ENCODE measurements at places on chromosomes 7 and 10. TPM values are rescaled to one million over a fixed set of nuclear protein-coding genes. Genes with fewer than 3 reads are reported as not detected.

NRBF2 gene
- 24.8 TPM for total RNA-seq

GRCh38 chr10:78552261-78552811 is 516.4 kb upstream of the ZMIZ1 start:
- H3K4me3 ChIP-seq = no peak overlapping the region
- H3K27me3 ChIP-seq = peaks cover 9% of the 10 kb centered on the region
- no peaks in the 10 kb centered on the region for H3K4me1 ChIP-seq

PRPS1L1 gene
- total RNA-seq = not detected

PAPOLB gene
- total RNA-seq = 0.17 TPM

DNA sequence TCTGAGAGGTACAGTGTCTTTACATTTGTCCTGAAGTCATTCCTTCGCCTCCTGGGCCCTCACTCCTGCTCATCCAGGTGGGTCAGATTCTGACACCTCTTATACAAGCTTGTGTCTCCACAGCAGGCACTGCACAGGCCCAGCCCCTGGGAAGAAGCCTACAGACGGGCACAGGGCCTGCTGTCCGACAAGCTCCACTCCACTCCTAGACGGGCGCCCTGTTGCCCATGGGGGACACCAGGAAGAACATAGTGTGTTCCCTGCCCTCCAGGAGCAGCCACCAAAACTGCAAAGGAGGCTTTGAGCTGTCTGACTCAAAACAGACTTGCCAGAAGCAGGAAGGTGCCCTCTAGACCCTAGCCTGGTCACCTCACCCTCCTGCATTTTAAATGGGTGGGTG is 45.6 kb upstream of the SLC29A3 start:
- no peak overlapping the region for H3K4me3 ChIP-seq
- no peak for DNase-seq

TRIL gene
- 4.8 TPM for total RNA-seq

DNA sequence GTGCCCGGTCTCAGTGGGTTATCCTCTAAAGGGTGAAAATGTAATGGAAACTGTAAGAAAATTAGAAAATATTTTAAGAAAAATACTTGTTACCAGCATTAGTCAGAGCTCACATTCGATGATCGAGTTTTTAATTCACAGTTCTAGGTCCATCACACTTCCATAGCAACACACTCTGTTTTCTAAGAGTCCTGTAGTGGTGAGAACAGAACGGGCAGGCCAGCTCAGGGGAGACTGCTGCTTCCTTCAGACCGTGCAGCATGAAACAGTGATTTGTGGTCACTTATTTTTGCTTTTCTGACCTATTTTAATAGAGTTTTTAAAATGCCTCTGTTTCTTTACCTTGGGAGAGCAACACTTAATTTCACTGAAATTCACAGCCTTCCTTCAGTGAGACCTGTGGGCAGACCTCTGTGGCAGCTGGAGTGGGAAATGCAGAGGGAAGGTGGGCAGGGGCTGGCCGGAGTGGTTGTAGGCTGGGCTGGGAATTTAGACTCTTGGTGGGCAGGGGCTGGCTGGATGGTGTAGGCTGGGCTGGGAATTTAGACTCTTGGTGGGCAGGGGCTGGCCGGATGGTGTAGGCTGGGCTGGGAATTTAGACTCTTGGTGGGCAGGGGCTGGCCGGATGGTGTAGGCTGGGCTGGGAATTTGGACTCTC is 1.5 kb downstream of the SUN1 start:
- peaks cover 6% of the 10 kb centered on the region for H3K36me3 ChIP-seq
- DNase-seq = no peak
- peaks cover 35% of the 10 kb centered on the region for H3K4me1 ChIP-seq
- no peak overlapping the region for H3K27ac ChIP-seq
- H3K4me3 ChIP-seq = no peak overlapping the region

UROS gene
- 70.7 TPM for total RNA-seq

DNA sequence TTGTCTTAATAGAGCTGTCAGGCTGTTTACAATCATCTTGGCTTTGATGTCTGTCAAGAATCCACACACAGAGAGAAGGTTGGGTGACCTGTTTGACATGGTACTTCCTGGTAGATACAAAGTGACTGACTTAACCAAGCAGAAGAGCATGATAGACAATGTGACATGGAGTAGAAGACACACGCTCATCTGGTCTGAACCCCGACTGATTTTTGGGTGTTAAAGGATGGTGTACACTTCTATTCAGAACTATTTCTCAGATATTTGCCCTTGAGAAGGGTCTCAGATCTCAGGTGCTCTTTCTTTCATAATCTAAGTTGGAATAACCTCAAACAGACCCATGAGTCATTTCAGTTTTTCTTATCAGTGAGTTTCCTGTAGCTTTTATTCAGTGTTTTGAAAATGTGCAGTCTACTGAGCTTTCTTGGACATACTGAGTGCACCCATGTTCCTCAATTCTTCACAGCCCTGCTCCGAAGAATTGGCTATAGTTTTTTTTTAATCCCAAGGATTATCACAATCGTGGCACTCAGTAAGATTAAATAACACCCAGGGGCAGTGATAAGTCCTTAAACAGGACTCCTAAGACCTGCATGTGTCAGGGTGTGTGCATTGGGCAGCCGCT is 46.4 kb upstream of the NXPH1 start:
- no peak for DNase-seq
- no peak overlapping the region for H3K4me3 ChIP-seq
- H3K36me3 ChIP-seq = no peaks in the 10 kb centered on the region
- peaks cover 41% of the 10 kb centered on the region for H3K27me3 ChIP-seq
- no peaks in the 10 kb centered on the region for H3K4me1 ChIP-seq
- H3K27ac ChIP-seq = no peak overlapping the region

GRCh38 chr7:50822706-50823105 is 40.0 kb upstream of the GRB10 start:
- no peaks in the 10 kb centered on the region for H3K27me3 ChIP-seq
- no peak for DNase-seq
- H3K4me1 ChIP-seq = no peaks in the 10 kb centered on the region

DNA sequence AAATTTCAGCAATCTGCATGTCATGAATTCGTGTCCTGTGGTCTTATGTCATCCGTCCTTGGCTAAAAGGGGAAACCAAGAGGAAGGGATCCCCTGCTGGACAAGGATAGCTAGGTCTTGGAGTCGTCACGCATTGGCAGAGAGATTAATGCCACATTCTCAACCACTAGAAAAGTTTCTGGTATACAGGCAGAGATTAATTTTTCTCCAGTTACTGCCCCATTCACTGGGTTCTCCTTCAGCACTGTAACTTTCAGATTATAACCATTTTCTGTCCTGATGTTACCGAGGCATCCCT is 1060.6 kb upstream of the AUTS2 start:
- H3K4me1 ChIP-seq = peaks cover 24% of the 10 kb centered on the region
- H3K27me3 ChIP-seq = no peaks in the 10 kb centered on the region
- H3K27ac ChIP-seq = peak overlapping the region; percentile 15
- no peak for DNase-seq
- no peaks in the 10 kb centered on the region for H3K36me3 ChIP-seq
- H3K4me3 ChIP-seq = no peak overlapping the region

GRCh38 chr7:142616121-142616643 is 133.1 kb upstream of the PRSS1 start:
- no peaks in the 10 kb centered on the region for H3K36me3 ChIP-seq
- H3K27ac ChIP-seq = no peak overlapping the region
- H3K27me3 ChIP-seq = peaks cover 32% of the 10 kb centered on the region

GRCh38 chr10:77504196-77504872 is 133.3 kb downstream of the KCNMA1 start:
- H3K27me3 ChIP-seq = peaks cover 6% of the 10 kb centered on the region
- H3K36me3 ChIP-seq = no peaks in the 10 kb centered on the region
- no peak for DNase-seq
- H3K27ac ChIP-seq = no peak overlapping the region
- H3K4me3 ChIP-seq = no peak overlapping the region

CYP26A1 gene
- total RNA-seq = not detected

GRCh38 chr7:27097686-27098577 is 2.1 kb upstream of the HOXA1 start:
- peaks cover 100% of the 10 kb centered on the region for H3K27me3 ChIP-seq
- H3K4me3 ChIP-seq = no peak overlapping the region
- no peaks in the 10 kb centered on the region for H3K36me3 ChIP-seq
- peaks cover 10% of the 10 kb centered on the region for H3K4me1 ChIP-seq

SYPL1 gene
- total RNA-seq = 76.4 TPM

DNA sequence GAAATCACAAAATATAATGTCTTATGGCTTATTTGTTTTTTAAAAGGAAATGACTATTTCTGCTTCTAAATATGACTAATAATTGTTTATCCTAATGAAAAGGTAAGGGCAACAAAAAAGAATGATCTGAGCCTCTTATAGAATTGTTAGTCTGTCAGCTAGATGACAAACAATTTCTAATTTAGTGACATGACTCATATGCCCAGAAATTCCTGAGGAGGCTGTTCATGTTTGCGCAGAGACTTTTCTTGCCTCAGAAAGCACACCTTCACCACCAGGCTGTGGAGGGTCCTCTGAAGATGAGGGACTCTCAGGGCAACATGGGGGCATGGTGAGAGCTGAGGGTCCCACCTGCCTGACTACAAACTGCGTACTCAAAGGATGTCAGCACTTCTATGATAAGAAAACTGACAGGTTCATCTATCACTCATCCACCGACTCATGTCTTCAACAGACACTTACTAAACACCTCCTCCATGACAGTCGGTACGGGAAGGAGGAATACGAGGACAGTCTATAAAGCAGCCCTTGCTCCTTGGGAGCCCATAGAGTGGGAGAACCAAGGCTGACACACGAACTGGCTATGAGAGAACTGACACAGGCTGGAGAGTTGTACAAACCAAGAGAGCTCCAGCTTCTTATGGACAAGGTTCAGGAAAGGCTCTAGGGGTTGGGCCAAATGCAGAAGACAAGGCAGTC is 102.0 kb downstream of the PKD1L1 start:
- DNase-seq = no peak
- H3K27me3 ChIP-seq = peaks cover 25% of the 10 kb centered on the region
- no peaks in the 10 kb centered on the region for H3K4me1 ChIP-seq
- H3K36me3 ChIP-seq = no peaks in the 10 kb centered on the region

DNA sequence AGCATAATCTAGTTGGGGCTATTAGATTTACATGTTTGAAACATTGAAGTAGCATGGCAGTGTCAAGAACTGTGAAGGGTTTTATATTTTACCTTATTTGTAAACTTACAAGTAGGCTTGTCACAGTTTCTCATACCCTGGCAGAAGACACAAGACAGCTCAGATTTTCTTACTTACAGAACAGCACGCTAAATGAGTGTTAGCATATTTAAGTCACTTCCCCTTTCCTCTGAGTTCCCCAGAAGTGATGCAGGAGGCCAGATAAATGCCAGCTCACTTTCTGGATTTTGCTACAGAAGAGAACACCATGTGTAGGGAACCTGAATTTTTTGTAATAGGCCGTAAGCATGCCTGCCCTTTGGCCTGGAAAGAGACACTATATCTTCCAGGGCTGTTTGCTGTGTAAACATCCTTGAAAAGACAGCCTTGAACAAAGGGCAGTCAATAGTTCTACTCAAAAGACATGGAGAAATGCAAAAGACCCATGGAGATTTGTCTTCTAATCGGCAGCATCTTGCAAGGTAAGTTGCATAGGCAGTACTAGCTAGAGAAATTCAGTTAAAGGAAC is 279.1 kb downstream of the PHF14 start:
- no peak overlapping the region for H3K4me3 ChIP-seq
- no peaks in the 10 kb centered on the region for H3K4me1 ChIP-seq
- H3K27ac ChIP-seq = no peak overlapping the region
- DNase-seq = no peak

ADRB1 gene
- total RNA-seq = 81.6 TPM

TMEM168 gene
- 19.5 TPM for total RNA-seq

CRCP gene
- total RNA-seq = 42.5 TPM

LMBR1 gene
- total RNA-seq = 50.7 TPM

AGAP5 gene
- total RNA-seq = 6.4 TPM

- H3K4me3 ChIP-seq = no peak overlapping the region
- no peaks in the 10 kb centered on the region for H3K27me3 ChIP-seq
- no peak for DNase-seq
- no peak overlapping the region for H3K27ac ChIP-seq
- H3K36me3 ChIP-seq = no peaks in the 10 kb centered on the region
- no peaks in the 10 kb centered on the region for H3K4me1 ChIP-seq
Measured at GRCh38 chr10:9875353-9875752, 1142.3 kb upstream of the CELF2 start.

DNA sequence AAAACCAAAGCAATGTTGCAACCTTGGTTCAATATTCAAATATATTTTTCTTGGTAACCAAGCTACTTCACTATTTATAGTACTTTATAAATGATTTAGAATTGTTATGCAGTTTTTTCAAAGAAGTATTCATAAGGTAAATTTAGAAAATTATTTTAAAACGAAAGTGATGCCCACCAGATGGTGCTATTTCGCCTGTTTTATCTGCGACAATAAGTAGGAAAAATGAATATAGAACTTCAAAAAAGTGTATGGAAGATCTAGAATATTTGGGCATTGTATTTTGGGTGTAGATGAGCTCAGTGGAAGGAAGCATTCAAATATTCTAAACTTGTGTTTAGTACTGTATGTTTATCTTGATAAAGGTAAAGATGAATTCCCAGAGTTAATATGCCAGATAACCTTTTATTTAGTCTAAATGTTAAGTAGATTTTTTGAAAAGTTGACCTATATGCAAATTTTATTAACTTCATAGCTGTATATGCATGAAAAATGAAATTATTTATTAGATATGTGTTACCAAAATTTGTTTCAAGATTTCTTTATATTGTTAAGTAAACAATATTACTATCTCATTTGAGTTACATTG is 93.2 kb downstream of the ADK start:
- no peak overlapping the region for H3K27ac ChIP-seq
- H3K36me3 ChIP-seq = no peaks in the 10 kb centered on the region
- DNase-seq = peak; percentile 71
- no peaks in the 10 kb centered on the region for H3K27me3 ChIP-seq

DNA sequence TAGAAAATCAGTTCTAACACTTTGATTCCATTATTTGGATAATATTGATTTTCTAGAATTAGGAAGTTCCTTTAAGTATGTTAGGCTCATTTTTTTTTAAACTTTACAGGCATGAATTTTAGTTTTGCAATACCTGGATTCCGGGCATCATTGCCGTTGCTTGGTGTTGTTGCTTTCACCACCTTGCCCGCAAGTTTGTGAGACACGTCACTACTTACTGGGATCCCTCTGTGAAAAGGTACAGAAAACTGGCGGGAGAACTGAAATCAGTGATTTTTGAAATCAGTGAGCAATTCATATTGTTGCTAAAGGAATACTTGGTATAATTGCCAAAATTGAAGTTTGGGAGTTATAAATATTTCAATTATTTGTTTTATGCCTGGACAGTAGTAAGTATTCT is 232.3 kb upstream of the NPY start:
- no peak overlapping the region for H3K4me3 ChIP-seq
- H3K4me1 ChIP-seq = peaks cover 9% of the 10 kb centered on the region
- H3K36me3 ChIP-seq = no peaks in the 10 kb centered on the region
- DNase-seq = no peak

GRCh38 chr7:6615723-6616555 is 529 bp downstream of the ZNF853 start:
- H3K27ac ChIP-seq = peak overlapping the region; percentile 42
- H3K4me1 ChIP-seq = peaks cover 5% of the 10 kb centered on the region
- H3K27me3 ChIP-seq = no peaks in the 10 kb centered on the region
- no peak for DNase-seq

- H3K4me1 ChIP-seq = peaks cover 12% of the 10 kb centered on the region
- no peak overlapping the region for H3K27ac ChIP-seq
Measured at GRCh38 chr10:61845950-61846268, 55.6 kb upstream of the ARID5B start.

Measured in A673 (cell line).